Activated naive CD8-positive, alpha-beta T cell treated with anti-CD3 and anti-CD28 coated beads, Interleukin-2, amount 10 ng/mL, durations not matched to agents 7 days and 5 days (primary cell): ENCODE measurements at places on chromosomes 2 and 18.

- DNase-seq = no peak
Measured at GRCh38 chr18:8799001-8799400, 93.6 kb downstream of the MTCL1 start.

DNA sequence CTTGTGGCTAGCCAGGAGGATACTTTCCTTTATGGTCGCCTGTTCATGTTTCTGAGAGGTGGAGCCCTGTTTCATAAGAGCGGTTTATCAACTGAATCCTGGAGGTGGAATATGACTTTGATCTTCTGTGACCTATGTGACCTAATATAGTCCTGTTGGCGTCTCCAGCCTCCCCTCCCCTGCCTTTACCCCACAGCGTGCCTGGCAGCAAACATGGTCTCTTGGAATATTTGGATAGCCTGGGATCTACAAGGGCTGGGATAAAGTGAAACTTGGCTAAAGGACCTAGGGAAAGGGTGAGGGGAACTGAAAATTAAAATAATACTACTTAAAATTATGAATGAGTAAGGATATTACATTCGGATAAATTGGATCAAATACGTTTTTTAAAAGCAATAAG is 246.0 kb downstream of the BABAM2 start:
- no peak for DNase-seq

DNA sequence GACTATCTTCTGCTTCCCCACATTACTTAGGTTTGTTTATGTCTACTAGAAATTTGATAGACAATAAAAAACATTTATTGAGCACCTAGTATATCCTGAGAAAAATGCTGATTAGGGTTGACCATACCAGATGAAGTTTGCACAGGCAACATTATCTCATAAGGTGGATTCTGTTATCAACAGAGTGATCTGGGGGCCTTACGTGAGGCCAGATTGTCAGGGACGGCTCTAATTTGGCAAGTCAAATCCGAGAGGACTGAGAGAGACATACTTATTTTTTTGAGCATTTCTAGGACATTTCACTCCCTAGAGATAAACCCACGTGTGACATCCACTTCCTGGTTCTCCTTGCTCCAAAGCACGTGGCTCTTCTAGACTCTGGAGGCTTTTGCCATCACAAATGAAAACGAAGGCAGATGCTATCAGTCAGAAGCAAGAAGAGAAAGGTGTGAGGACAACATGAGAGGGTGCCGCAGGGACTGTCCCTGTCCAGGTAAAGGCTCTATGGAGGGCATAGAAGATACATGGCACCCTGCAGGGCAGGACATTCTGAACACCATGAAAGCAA is 168.0 kb upstream of the REV1 start:
- DNase-seq = no peak

- DNase-seq = peak; percentile 83
Measured at GRCh38 chr2:218396688-218397462, 2.8 kb upstream of the CTDSP1 start.

DNA sequence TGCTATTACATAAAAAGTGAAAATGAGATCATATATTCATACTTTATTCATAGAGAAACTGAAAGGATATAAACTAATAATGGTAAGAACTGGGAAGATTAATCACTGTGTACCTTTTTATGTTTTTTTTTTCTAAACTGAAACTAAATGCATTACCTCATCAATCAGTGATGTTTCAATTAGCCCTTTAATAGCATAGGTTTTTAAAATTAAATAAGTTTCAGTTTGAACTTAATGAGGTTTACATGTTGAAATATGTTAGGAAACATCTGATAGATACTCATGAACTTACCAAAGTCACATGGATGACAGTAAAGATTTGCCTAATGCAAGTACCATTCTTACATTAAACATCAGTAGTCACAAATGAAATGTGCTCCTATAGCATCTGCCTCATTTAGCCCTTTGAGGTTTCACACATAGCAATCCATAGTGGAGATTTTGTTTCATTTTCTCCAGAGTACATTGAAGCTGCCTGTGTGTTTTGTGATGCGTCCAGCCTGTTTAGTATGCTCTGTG is 8.9 kb downstream of the MAPRE2 start:
- DNase-seq = no peak

GRCh38 chr18:715626-716025 is 3.2 kb upstream of the ENOSF1 start:
- DNase-seq = no peak
